ENCODE measurements at places on chromosomes 16 and 17.

GRCh38 chr17:67478401-67479041 lies 101.4 kb downstream of the PITPNC1 start:
- DNase-seq, result no peak

- DNase-seq, result no peak
Measured at GRCh38 chr17:82929011-82929622, 89.3 kb upstream of the ZNF750 start.

- no peak for DNase-seq
Measured at GRCh38 chr16:167122-167690, 1.4 kb downstream of the HBM start.

GRCh38 chr16:57127037-57127763 lies 34.8 kb downstream of the CPNE2 start:
- no peak for DNase-seq

DNA sequence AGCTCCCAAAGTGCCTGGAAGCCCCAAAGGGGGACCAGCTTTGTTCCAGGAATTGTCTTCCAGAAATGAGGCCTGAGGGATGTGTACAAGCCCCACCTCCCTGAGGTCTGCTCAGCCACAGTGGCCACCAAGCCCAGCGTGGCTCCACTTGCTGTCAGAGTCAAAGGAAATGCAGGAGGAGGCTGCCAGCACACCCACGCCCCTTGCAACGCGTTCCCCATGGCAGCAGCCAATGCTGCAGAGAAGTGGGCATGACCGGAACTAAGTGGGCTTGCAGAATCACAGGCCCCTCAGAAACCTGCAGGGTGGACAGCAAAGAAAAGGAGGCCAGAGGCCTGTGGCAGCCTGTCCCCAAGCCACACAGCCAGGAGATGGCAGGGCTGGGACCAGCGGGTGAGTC lies 320.8 kb downstream of the FOXL1 start:
- no peak for DNase-seq

- DNase-seq, result no peak
Measured at GRCh38 chr17:2203818-2204217, 99.8 kb downstream of the SMG6 start.

- no peak for DNase-seq
Measured at GRCh38 chr17:72569148-72569946, 448.5 kb downstream of the SOX9 start.

- DNase-seq, result peak; percentile 31
Measured at GRCh38 chr17:50027881-50028735, 27.8 kb upstream of the ITGA3 start.

DNA sequence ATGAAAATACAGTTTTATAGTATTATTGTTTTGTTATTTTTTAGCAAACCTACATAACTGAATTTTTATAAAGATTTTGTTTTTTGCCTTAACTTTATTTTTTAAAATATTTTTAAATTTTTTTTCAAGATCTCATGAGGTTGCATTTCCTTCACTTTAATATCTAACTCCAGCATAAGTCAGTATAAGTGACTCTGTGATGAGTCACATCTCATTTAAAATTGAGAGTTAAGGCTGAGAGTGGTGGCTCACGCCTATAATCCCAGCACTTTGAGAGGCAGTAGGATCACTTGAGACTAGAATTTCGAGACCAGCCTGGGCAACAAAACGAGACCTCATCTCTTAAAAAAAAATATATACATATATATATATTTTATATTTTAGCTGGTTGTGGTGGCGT lies 44.0 kb downstream of the NLK start:
- DNase-seq, result peak; percentile 18

GRCh38 chr17:73798111-73798748 lies 154.0 kb upstream of the SDK2 start:
- DNase-seq, result peak; percentile 82

DNA sequence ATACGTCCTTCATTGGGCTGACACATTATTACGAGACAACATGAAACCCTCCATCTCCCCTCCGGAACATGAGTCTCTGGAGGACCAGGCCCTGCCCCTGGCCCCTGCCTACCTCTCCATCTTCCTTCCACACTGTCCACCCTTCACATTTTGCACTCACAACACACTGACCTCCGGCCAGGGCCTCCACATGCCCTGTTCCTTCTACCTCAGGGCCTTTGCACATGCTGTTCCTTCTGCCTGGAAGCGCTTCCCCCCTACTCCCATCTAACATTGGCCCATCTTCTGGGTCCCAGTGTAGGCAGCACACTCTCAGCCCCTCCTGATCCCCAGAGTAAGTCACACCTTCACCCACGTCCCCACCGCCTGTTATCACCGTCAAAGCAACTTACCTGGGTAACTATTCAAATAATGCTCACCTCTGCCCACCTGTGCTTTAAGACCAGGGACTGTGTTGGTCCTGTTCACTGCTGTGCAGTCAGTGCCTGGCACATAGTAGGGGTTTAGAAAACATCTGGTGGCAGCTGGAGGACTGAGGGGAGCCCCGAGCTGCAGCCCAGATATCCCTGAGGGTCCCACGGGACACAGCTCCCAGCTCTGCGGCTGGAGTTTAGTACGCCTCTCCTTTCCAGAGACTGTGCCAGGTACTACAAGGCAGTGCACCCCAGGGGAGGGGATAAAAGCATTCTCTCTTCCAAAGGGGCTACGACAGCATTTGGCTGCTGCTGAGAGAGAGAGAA lies 27.2 kb downstream of the RPH3AL start:
- DNase-seq, result no peak

DNA sequence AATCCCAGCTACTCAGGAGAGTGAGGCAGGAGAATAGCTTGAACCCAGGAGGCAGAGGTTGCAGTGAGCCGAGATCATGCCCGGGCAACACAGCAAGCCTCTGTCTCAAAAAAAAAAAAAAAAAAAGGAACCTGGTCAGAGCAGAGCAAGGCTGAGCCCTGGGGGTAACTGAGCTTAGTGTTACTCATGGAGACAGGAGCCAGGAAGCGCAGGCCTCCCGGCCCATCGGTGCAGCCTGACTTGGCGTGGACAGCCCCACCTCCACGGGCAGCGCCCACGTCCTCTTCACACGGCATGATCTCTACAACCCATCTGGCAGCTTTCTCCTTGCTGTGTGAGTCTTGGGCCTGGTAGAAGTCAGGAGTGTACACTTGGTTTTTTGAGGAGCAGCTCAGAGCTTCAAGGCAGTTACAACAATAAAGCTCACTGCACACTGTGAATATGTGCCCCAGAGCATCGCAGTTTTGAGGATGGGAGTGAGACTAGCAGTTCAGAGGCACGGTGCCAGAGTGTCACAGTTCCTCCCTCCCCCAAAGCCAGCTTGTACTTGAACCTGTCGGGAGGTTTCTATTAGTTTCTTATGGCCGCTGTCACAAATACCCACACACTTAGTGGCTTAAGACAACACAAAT lies 129.9 kb downstream of the RAP1GAP2 start:
- no peak for DNase-seq

DNA sequence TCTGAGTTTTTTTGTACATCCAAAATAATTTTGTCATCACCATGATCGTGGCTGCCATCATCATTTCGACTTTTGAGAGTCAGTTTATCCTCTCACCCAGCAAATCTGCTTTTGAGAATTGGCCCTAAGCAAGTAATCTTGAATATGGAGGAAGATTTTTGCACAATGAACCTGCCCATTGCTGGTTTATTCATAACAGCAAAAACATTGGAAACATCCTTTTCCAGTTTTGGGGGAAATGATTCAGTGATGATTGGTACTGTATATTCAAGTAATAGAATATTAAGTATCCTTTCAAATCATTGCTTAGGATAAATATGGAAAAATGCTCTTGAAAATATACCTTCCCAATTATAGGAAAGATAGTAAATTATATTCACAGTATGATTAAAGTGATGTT lies 53.1 kb downstream of the PRKCA start:
- DNase-seq, result no peak

DNA sequence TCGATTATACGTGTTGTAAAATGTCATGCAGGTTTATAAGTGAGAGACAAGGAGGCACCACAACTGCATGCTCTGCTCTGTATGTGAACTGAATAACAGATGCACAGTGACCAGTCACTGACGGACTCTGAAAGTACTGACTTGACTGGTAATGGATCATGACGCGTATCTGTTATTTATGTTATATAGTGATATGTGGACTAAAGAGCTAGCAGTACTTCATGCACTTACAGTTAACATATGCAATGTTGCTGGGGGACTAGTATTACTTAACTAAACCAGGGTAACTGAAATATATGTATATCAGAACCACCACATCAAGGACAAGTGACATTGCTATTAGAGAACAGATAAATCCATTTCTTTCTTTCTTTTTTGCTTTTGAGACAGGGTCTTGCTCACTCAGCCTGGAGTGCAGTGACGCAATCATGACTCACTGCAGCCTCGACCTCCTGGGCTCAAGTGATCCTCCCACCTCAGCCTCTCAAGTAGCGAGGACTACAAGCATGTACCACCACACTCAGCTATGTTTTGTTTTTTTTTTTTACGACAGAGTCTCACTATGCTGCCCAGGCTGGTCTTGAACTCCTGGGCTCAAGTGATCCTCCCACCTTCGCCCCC lies 17.2 kb downstream of the COIL start:
- DNase-seq, result peak; percentile 6

DNA sequence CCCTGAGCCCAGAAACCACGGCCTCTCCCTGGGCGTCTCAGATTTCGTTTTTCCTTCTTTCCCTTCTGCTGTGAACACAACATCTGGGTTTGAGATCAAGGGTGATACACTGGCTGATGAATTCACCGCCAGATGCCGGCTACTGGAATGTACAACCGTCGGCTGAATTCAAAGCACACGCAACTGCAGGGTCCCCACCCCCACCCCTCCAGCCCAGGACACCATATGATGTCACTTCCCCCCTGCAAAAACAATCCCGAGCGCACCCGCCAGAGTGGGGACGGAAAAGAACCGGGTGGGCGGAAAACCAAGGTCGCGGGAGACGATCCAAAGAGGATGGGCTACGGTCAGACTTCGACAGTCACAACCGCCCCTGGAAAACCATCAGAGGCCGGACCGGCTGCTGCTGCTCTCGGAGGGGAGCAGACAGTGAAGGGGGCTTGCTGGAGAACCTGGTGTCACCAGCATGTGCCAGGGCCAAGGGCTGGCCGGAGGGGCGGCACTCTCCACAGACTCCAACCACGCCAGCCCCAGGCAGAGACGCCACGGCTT lies 23.3 kb downstream of the CEP295NL start:
- DNase-seq, result peak; percentile 87

DNA sequence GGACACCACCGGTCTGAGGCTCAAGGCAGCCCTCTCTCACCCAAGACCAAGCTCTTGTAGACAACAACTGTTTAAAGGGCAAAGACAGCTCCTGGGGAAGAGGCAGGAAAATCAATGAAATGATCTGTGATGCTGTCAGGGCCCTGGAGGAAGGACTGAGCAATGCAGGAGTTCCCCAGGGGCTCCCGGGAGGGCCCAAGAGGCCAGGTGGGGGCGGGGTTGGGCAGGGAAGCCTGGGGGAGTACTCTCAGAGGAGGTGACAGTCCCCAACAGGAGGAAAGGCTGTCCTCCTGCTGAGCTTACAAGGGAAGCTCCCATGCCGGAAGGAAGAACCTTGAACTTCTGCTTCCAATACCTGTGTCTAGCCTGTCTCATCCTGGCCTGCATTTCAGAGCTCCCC lies 8.3 kb upstream of the NOS2 start:
- DNase-seq, result no peak

DNA sequence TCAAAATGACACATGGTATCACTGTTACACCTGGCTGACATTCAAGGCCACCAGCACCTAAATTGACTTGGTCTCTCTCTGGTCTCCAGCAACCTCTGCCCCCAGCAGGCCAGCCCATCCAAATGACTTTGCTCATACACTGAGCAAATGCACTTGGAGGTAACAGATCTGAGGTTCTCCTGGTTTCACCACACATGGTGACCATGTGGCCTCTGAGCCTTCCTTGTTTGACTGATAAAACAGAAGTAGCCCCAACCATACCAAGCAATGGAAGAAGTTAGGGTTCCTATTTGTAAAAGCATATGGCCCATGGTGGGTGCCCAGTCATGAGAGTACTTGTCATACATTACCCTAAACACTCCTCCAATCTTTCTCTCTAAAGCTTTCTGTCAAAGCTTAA lies 181.7 kb downstream of the MRTFB start:
- no peak for DNase-seq

DNA sequence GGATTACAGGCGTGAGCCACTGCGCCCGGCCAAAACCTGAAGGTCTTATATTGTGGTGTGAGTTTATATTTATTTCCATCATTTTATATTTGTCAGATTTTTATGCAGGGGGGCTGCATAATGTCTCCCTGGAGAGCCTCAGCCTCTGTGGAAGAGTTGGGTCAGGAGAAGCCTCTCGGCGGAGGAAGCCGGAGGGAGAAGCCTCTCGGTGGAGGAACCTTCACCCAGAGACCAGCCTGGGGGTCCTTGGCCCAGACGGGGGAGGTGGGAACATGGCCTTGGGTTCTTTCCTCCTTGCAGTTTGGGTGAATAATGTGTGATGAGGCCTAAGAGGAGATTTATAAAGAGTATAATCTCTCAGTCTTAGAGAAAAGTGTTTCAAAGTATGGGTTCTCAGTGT lies 22.4 kb upstream of the ZNF750 start:
- DNase-seq, result no peak

GRCh38 chr16:13171313-13171712 lies 269.9 kb downstream of the SHISA9 start:
- no peak for DNase-seq

DNA sequence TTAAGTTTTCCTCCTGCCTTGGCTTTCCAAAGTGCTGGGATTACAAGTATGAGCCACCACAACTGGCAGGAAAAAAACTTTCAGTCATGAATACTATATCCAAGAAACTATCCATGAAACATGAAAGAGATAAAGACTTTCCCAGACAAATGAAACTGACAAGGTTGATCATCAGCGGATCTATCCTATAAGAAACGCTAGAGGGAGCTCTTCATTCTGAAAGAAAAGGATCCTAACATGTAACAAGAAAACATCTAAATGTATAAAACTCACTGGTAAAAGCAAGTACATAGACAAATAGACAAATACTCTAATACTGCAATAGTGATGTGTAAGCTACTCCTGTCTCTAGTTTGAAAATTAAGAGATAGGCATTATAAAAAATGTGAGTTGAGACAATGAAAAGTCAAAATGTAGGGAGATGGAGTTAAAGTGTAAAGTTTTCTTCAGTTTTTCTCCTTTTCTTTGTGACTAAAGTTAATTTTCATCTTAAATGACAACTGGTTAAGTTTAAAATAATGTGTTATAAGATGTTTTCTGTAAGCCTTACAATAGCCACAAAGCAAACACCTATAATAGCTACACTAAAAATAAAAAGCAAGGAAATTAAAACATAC lies 79.6 kb upstream of the TEKT1 start:
- DNase-seq, result peak; percentile 18

- no peak for DNase-seq
Measured at GRCh38 chr17:7307686-7308624, 527 bp downstream of the EIF5A start.

DNA sequence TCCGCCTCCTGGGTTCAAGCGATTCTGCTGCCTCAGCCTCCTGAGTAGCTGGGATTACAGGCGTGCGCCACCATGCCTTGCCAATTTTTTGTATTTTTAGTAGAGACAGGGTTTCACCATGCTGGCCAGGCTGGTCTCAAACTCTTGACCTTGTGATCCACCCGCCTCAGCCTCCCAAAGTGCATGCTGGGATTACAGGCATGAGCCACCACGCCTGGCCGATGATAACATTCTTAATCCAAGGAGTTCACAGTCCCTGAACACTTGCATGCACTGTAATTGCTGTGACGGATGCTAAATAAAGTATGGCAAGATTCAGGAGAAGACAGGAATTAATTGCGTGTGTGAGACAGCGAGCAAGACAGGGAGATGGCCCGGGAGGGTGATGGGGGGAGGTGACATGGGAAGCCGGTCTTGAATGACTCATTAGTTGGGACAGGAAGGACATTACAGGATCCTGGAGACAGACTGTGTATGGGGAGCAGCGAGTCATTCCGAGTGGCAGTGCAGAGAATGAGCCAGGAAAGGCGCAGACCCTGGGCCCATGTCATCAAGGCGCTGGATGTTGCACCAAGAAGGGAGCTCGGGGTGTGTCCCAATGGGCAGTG lies 6.7 kb downstream of the ABCA3 start:
- DNase-seq, result no peak

Data from brain microvascular endothelial cell (primary cell).